ENCODE measurements at places on chromosomes 1 and 21.

DNA sequence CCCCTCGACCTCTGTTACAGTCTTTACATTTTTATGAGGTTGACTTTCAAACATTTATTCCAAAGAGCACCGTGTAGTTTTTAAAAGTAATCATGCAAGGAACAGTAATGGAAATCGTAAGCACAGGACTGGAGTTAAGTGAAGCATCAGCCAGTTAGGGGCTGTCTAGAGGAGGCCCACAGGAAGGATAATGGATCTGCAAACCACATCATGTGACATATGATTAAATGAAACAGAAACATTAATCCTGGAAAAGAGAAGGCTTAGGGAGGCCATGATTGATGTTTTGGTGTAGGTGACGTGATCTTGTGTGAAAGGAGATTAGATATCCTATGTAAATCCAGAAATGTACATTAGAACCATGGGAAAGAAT, 25.0 kb downstream of the RGS7 start:
- DNase-seq: no peak

GRCh38 chr21:20661246-20661645, 337.0 kb upstream of the NCAM2 start:
- no peak for DNase-seq

DNA sequence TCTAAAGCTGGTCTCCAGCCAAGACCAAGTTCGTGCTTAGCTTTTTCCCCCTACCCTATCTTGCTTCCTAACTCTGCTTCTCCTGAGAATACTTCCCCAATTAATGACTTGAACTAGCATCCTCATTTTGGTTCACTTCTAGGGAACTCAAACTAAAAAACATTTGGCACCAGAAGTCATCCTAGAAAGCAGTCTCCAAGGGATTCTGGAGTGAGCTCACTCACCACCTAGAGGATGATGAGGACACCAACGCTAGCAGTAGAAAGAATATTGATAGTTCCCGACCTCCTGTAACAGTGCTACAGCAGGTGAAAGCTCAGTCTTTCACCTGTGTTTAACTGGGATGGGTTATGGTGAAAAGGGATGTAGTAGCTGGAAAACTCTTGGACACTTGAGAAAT, 4.7 kb upstream of the PSMB2 start:
- DNase-seq: no peak

DNA sequence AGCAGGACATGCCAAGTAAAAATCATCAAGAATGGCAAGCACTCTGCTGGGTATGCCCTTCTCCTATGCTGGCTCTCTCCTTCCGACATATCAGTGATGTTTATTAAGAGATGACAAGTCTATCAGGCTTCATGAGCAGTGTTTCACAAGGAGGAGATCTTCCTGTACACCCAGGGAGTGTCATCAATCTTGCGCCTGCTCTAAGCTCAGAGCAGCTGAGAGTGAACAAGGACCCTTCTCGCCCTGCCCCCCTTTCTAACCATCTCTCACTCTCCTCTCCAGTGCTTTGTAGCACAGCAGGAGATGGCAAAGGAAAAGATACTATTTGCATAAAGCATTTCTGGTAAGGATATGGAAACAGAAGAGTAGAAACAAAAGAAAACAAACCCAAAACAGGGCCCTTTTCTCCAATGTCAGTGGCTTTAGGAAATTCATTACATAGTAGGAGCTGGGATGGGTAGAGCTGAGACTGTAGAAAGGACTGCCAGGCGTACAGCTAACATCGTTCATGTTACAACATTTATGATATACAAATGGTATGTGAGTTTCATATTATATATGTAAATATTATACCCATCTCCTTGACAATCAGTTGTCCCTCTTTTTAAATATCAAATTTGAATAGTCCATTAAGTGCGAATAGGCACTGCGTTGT, 201.7 kb downstream of the NUF2 start:
- no peak for DNase-seq

DNA sequence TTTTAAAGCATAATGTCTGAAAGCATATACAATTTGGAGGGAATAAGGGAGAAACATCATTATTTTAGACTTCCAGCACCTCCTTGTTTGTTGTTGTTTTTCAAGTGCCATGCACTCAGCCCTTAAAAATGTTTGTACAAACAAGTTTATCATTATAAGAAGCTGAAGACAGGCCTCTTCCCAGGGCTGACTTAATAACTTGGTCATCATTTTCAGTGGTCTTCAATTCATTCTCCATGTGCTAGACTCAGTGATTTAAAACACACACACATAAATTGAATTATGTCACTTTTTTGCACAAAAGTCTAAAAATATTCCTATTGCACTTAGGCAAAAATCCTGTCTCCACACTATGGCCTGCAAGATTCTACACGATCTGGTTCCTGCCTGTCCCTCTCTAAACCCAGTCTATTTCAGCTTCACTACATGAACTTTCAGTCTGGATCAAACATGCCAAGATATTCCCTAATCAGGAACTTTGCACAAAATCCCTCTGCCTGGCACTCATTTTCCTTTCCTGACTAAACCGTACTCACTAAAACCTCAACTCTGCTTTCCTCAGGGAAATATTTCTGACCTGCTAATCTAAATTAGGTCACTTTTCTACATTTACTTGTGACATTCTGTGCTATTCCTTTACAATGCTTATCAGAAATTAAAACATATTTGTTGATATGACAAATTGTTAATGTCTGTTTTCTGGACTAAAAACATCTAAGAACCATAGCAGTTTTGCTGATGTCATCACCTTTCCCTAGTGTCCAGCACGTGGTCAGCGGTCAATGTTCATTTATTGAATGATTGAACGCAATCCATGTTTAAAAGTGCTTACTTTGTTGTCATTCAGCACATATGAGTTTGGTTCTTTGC, 14.8 kb upstream of the GBP5 start:
- no peak for DNase-seq

DNA sequence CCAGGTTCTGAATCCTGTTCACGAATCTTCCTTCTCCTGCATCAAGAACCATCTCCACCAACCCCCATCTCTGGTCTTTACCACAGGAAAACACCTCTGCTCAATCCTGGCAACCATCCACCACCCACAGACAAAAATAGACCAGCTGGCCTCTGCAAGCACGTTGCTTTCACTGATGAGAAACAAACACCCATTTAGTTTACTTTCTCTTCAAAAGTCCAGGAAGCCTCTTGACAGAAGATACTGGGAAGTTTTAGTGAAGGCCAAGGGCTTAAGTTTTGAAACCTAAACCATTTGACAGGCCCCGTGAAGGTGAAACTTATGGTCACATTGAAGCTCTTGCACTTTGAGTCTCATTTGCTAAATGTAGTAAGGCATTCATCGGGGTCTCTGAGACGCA, 122.6 kb upstream of the PPP2R5A start:
- DNase-seq: peak; percentile 27

DNA sequence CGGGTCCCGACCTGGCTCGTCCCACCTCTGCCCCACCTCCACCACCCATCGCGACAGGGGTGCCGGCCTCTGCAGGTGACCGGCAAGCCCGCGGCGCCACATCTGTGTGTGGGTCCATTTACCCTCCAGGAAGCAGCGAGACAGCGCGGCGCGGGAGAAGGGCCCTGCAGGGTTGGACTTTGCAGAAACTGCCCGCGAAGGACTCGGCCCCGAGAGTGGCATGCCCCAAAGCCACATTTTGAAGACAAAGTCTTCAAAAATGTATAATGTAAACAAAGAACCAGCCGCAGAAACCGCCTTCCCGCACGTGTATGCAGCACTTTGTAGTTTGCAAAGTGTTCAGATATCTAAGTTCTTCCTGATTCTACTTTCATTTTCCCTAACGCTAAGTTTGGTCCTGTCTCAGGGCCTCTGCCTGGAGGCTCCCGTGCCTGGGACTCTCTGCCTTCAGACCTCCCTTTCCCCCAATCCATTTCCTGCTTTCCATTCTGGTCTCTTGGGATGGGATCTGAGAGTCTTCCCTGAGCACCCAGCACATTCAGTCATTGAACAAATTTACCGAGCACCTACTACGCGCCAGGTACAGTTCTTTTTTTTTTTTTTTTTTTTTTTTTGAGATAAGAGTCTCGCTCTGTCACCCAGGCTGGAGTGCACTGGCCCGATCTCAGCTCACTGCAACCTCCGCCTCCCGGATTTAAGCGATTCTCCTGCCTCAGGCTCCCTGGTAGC, 524 bp upstream of the TMCO4 start:
- peak; percentile 73 for DNase-seq
